ENCODE measurements at places on chromosomes 11 and 22.

DNA sequence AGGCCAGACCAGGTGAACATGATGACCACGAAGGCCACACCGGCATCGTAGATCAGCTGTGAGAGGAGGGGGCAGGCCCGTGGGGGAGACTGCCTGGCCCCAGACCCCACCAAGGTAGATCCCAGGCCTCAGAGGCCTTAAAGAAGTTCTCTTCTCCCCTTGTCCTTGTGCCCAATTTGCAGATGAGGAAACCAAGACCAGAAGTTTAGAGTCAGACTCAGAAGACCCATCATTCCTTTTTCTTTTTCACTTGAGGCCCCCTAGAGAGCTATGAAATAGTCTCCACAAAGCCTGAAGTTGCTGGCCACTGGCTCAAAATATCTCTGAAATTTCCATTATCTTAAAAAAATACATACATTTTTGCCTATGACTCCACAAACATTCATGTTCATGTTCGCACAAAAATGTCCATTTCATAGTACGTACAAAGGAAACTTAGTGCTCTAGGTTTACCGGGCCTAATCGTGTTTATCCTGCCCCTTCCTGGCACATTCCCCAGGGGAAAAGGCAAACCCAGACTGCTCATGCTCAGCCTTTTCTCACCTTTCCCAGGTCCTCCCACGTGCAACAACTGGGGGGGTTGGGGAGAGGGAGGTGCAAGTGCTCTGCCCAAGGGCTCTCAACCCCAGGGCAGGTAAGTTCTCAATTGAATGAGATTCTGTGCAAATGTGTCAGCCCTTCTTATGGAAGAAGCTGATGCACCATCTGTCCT lies 19.2 kb downstream of the SLC43A1 start:
- DNase-seq: no peak

GRCh38 chr22:25208743-25209505 lies 9.3 kb downstream of the CRYBB3 start:
- no peak for DNase-seq

GRCh38 chr22:46026899-46027210 lies 49.9 kb upstream of the WNT7B start:
- no peak for DNase-seq

DNA sequence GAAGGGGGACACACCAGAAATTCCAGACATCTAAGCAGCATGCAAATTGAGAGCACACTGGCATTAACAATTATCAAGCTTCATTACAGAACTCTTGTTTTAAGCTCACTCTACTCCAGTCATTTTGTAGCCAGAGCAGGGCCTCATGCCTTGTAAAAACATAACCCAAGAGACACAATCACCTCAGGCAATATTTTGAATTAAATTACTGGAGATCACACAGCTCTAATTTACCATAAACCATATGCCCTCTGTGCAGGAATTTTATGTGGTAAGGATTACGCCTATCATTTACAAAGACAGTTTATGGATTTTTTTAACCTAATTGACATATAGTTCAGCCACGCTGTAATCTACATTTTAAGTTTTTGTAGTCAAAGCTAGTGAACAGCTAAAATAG lies 414.1 kb upstream of the DDI1 start:
- DNase-seq: no peak

DNA sequence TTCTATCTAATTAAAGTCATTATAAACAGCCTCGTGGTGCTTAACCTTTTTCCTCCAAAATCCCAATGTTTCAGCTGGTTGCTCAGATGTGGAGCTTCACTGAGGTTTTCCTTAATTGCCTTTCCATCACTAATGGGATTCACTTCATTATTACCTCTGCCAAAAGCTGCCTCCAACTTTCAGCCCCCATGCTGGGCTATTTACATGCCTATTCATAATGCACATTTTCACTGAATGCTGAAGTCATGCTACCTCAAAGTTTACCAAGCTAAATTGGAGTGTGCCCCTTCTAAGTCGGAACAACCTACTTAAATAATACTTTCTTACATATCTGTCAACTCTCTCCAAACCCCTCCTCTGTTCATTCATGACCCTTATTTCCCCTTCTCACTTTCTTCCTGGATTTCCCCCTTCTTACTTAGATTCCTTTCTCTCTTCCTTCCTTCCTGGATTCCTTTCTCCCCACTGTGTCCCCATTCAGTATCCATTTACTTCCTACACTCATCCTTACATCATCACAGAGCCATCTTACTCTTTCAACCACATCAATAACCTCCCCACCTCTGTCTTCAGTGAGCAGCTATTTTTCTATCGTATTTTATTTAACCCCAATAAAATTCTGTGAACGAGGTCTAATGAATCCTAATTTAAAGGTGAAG lies 887.3 kb upstream of the TENM4 start:
- DNase-seq: no peak

DNA sequence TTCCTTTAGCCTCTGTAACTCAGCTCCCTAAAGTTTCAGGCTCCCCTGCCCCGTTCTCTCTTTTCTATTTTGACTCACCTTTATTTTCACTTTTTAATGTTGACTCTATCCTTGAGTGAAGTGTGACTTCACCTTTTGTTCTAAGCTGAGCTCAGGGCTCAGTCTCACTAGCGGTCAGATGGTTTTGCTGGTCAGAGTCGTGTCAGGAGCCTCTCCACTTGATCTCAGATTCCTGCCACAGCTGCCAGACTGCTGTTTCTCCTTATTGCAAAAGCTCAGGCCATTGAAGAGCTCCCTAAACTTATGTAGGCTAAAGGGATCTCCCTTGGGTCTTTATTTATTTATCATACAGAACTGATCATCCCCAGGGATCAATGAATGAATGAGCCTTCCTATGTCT lies 13.7 kb upstream of the POU2AF2 start:
- no peak for DNase-seq

DNA sequence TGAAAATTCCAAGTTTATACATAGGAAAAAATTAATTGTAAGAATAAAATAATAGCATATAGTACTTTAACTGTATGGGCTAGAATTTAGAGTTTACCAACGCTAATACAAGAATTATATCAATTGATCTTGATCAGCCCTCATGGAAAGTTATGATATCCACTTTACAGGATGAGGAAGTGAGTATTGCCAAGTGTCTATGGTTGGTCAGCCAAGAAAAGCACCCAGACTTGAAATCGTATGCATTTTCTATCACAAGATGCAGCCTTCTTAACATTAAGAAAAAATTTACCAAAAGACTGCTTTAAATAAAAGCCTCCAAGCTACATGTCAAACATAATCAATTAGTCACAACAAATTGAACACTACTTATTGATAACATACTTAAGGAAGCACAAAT lies 53.0 kb downstream of the DDI1 start:
- DNase-seq: no peak

Measured in activated T-cell treated with anti-CD3 and anti-CD28 coated beads for 24 hours (primary cell).